ENCODE measurements at places on chromosomes 2 and 18.
A peak's percentile ranks its signal among the peaks of the same experiment; 100 is the strongest.

DNA sequence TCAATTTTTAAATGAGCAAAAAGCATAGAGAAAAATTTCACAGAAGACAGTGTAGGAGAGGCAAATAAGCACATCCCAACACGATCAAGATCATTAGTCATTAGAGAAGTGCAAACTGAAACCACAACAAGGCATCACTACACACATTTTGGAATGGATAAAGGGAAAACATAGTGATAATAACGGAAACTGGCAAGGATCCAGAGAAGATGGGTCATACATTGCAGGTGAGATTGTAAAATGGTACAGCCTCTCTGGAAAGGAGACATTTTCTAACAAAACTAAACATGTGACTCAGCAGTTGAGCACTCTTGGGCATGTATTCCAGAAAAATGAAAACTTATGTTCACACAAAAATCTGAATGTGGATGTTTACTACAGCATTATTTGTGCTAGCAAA, 98.3 kb upstream of the TMEM17 start:
- DNase-seq: no peak

DNA sequence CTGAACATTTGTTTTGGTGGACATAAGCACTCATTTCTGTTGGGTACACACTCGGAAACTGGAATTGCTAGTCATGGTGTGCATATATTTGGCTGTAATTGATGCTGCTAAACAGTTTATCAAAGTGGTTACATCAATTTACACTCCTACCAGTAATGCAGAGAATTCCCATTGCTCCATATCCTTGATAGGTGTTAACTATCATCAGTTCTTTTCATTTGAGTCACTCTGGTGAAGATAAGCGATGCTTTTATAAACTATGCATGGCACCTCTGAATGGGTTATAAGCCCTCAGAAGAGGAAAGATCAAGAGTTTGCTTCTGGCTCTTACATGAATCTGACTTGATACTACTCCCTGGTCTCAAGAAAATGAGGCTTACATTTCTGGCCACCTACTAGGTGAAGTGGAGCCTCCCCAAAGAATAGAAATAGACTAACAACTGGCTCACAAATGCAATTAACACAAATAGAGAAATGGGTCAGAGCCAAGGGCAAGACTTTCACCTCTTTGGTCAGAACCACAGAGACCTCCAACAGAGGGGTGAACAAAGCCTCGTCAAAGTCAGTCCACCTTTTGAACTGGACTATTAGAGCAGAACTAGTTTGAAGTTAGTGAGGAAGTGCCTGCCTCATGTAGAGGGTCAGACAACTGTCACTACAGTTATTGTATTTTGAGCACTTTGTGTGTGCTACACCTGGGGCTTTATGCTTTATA, 15.0 kb upstream of the STK17B start:
- no peak for DNase-seq

DNA sequence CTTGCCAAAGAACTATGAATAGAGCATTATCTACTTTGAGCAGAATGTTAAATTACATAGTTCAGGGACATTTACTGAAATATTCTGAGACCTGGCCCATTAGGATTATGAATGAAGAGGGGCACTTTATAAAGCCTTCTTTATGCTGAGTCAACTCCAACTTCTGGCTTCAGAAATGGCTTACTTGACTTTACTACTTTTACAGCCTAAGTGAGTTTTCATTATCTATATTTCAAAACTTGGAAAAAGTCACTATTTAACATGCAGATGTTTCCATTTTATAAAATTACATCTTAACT, 37.7 kb downstream of the SESTD1 start:
- DNase-seq: no peak

DNA sequence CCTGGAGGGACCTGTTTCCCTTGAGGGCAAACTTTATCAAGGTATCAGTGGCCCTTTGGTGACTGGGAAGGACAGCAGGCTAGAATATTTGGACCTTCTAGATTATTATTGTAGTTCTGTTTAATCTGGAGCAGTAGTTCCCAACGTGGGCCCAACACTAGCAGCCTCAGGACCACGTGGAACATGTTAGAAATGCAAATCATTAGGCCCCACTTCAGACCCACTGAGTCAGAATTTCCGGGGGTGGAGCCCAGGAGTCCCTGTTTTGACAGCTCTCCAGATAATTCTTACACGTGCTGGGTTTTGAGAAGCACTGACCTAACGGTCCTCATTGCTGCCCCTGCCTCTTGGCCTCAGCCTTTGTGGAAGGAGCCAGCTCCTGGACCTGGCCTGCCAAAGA, 25.5 kb upstream of the DYNC2LI1 start:
- no peak for DNase-seq

GRCh38 chr2:223758131-223758840, 79.1 kb downstream of the AP1S3 start:
- DNase-seq: no peak

- no peak for DNase-seq
Observed at GRCh38 chr2:96325884-96326255, 753 bp downstream of the ITPRIPL1 start.

GRCh38 chr2:25001325-25001637, 29.5 kb upstream of the DNAJC27 start:
- no peak for DNase-seq

DNA sequence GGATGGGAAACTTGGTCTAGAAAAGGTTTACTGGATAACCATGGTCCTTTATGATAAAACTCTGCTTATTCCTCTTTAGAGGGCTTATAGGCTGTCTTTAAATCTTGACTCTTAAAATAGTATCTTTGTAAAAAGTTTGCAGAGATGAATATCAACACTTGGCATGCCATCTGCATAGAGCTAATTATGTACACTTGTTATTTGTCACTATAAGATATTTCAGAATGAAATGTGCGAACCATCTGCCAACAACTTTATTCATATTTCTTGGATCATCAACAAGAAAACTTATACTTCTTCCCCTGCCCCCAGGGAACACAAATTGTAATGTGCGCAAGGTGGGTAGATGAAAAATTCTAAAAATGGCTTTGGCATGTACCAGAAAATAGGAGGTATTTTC, 653.0 kb upstream of the CHAC2 start:
- no peak for DNase-seq

DNA sequence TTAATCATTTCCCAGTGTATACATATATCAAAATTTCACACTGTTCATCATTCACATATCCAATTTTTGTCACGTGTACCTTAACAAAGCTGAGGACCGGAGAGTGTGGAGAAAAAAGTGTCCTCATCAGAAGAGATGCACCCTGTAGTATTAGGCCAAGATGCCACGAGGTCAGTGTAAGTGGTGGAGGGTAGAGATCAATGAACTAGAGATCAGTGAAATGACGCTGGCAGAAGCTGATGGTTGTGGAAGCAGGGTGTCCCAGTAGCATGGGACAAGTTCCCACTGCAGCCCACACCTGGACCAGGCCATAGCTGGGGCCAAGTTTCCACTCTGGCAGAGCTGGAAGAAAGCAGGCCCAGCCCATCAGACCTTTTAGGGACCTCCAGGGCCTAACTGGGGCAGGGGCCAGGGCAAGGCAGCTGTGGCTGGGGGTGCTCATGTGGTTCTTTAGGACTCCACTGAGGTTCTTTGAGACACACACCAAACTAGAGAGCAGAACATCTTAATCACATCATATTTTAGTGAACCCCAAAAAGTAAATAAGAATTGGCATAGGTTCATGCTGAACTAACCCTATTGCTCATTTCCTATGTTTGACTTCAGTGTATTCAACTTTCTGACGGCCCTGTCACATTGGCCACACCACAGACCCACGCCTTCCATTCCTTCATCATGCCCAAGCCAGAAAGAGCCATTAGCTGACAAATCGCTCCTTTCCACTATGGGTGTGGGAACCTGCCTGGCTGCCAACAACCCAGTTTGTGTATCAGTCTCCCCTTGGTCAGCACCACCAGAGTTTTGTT, 21.6 kb upstream of the GPR55 start:
- no peak for DNase-seq

GRCh38 chr2:193584522-193584938, 1389.8 kb upstream of the TMEFF2 start:
- DNase-seq: peak; percentile 65

Measured in GM23338 (cell line).